ENCODE measurements at places on chromosomes 16 and 17. TPM values are rescaled to one million over a fixed set of nuclear protein-coding genes. Genes with fewer than 3 reads are reported as not detected.

AMDHD2 gene
- 13.2 TPM for polyA plus RNA-seq

RANGRF gene
- 21.0 TPM for polyA plus RNA-seq

GRCh38 chr16:84829168-84829965, 9.6 kb downstream of the CRISPLD2 start:
- no peak for DNase-seq

DNA sequence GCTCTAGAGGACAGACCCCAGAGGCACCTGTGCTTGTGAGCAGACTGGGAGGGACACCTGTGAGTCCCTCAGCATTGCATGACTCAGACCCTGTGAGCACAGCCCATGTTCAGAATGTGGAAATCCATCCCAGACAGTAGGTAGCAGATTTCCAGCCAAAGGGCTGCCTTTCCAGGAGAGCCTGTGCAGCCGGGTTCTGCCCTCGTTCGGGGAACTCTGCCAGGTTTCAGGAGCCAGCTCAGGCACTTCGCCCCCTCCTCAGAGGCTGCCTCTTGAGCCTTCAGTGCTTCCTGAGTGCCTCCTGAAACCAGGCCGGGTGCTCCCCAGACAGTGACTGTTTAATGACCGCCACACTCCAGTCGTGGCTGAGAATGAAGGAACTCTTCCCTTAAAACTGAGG, 23.3 kb upstream of the SDR42E2 start:
- DNase-seq = no peak

- no peak for DNase-seq
These were observed 8.8 kb downstream of the CDK5R1 start for GRCh38 chr17:32495359-32496231.

DNA sequence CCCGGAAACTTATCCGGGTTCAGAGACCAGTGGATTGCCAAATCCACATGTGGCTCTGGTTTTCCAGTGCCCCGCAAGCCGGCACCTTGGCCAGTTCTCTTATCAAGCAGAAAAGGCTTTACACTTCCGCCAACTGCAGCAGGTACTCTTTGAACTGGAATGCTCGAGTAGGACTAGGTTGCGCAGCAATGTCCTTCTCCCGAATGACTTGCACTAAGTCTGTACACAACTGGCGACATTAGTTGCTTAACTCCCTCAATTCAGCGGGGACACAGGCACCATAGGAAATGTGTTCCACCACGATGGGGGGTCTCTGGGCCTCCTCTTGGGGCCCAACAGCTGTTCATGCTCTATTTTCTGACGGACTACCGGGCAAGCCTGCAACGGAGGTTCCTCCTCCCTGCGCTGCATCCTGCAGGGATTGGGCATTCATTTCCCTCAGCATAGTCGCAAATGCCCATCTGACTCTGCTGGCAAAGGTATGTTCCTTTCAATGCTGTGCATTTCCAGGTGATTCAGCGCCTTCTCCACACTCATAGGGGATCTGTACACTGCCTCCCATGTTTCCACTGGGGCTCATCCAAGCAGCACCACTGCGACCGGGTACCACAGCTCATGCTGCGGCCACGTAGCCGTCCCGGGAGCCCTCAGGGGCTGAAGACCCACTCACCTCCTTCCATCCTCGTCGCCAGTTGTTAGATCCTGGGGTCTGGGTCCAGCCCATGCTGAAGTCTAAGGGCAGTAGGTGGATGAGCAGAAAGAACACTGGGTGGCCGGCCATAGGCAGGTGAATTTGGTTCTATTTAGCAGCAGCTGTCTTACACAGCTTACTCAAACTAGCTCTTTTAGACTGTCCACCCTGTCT, 34.2 kb upstream of the APPBP2 start:
- no peak for DNase-seq

- DNase-seq = no peak
These were observed 73.8 kb downstream of the SDR42E1 start for GRCh38 chr16:81937305-81938038.

Data from hindlimb muscle (tissue), 1 donor.